Stimulated activated CD4-positive, alpha-beta T cell treated with anti-CD3 and anti-CD28 coated beads, Interleukin-12 subunit alpha, Interleukin-12 subunit beta, amount 100 ng/mL, for 48 hours (primary cell): ENCODE measurements at places on chromosomes 4 and X.
A peak's percentile ranks its signal among the peaks of the same experiment; 100 is the strongest.

- DNase-seq = no peak
These were observed 70.9 kb upstream of the UGT2B7 start for GRCh38 chr4:69025191-69025998.

DNA sequence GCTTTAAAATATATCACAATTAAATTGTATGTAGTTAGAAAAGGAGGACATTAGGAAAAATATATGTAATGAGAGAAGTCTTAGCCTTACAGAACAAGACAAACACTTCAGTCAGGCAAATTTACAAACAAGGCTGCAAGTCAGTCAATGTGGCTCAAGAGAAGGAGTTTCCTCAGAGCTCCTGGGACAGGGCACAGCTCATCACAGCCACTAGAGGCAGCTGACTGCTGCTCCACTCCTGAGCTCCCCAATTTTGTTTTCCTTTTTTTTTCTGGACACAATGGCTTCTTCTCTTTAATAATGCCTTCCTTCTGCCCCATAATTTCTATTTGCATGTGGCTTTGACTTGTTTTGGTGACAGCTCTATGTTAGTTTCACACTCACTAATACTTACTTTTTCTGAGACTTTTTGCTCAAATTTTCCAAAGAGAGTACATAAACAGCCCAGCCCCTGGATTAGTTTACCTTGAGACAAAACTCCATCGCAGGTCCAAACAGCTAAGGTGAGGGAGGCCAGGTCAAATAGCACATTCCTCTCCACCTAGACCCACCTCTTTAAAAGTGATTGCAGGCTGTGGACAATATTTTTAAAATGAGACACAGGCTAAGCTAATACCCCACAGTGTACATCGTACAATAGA, 850.4 kb upstream of the FRG1 start:
- no peak for DNase-seq

DNA sequence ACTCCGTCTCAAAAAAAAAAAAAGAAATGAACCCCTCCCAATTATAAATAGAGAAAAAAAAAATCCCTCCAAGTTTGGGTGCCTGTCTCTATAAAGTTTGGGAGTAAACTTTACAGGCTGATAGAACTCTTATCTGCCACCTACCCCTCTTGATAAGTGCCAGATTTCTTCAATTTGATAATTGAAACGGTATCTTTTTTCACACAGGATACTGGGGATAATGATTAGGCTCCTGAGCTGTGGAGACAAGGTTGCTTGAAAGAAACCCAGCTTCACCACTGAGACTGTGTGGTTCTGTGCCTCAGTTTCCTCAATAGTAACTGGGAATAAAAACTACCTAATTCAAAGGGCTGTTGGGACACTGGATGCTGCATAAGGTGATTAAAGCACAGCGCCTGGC, 606 bp downstream of the EFHC2 start:
- no peak for DNase-seq

DNA sequence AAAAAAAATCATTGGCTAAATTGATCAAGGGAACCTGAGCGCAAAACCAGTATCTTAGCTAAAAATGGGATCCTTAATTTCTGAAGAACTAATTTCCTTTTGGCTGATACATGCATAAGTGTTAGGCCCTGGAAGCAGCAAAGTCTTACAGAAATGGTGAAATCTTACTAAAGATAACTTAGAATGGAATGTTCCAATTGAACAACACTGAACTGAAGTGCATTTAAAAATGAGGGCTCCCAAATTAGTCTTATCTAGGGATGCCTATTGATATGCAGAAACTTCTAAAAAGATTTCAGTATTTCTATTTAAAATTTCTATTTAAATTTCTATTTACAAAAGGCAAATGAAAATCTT, 120.7 kb upstream of the BANK1 start:
- no peak for DNase-seq

- no peak for DNase-seq
These were observed 52.0 kb upstream of the CCDC160 start for GRCh38 chrX:134184936-134185335.

GRCh38 chr4:141220271-141220670, 424 bp upstream of the ZNF330 start:
- DNase-seq = no peak

- no peak for DNase-seq
These were observed 449.7 kb downstream of the PCDH7 start for GRCh38 chr4:31169846-31170245.

- no peak for DNase-seq
These were observed 562 bp downstream of the AKAP17A start for GRCh38 chrX:1591863-1592469.

DNA sequence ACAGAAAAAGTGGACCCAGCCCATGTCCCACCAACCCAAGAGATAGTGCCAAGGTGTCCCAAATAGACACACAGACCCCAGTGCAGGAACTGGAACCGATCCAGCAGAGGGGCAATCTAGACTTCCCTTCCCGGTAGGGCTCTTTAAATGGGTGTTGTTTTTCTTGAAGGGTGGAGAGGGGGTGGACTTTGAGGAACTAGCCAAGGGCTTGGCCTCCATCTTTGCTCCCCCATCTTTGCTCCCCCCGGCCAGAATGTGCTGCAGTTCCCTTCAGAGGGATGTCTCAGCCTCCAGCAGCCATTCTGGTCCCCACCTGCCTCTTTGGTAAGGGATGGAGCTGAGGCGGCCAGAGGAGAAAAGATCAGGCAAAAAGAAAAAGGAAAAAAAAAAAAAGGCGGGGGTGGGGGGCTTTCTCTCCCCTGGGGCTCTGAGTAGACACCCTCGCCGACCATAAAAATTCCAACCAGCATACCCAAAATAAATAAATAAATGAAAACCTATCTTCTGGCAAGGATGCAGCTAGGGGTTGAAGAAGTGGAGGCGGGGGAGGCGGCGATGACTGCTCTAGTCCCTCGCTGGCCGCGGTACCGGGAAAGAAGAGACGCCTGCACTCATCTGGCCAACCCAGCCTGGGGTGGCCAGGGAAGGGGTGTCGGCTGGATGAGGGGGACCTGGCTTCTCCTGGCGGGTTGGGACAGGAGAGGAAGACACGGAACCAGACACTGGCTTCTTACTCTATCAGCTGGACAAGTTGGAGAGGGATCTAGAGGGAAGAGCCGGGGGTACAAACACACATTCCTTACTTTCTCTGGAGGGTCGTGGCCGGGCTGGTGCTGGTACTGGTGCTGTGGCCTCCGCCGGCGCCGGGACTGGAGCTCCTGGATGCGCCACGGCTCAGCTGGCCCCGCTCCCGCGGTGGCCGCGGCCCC, 38.5 kb upstream of the IQSEC2 start:
- no peak for DNase-seq

- no peak for DNase-seq
These were observed 82.8 kb upstream of the TCEAL2 start for GRCh38 chrX:102042372-102043325.

- DNase-seq = no peak
These were observed 199.7 kb downstream of the CEP135 start for GRCh38 chr4:56148428-56148827.

DNA sequence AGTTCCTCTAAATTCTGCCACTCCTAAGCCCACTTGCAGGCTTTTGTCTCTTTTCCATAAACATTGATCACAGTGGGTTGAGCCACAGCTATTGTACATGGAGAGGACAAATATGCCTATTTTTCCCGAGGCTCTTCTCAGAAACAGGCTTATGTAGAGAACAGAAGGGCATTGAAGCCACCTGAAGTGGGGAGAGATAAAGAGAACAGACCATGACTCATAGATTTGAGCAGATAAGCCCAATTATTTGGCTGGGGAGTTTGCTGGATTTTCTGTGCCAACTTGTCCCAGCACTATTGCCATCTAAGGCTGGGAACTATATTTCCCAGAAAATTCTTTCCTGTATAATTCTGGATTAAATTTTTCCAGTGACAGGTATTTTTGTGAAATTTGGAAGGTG, 446.1 kb upstream of the RPS6KA3 start:
- no peak for DNase-seq

GRCh38 chr4:54784161-54784671, 126.5 kb downstream of the KIT start:
- no peak for DNase-seq

GRCh38 chrX:70421618-70422017, 1.5 kb upstream of the GDPD2 start:
- no peak for DNase-seq

DNA sequence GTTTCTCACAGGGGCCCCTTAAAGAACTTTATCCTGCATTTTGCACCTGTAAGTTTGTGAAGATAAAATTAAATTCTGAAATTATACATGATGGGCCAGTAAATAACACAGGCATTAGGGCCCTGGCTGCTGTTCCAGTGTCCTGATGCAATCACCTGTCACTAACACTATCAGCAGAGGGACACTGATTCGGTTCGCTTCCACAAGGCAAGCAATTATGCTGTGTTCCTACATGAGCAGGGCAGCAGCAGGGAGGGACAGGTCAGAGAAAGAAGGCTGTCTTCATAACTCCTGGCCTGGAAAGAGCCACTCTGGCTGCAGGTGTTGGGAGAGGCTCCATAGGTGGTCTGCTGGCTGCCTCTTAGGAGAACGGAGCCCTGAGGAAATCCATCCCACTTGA, 487.3 kb downstream of the MID1IP1 start:
- no peak for DNase-seq

- no peak for DNase-seq
These were observed 19.4 kb downstream of the NKX6-1 start for GRCh38 chr4:84479663-84480062.

DNA sequence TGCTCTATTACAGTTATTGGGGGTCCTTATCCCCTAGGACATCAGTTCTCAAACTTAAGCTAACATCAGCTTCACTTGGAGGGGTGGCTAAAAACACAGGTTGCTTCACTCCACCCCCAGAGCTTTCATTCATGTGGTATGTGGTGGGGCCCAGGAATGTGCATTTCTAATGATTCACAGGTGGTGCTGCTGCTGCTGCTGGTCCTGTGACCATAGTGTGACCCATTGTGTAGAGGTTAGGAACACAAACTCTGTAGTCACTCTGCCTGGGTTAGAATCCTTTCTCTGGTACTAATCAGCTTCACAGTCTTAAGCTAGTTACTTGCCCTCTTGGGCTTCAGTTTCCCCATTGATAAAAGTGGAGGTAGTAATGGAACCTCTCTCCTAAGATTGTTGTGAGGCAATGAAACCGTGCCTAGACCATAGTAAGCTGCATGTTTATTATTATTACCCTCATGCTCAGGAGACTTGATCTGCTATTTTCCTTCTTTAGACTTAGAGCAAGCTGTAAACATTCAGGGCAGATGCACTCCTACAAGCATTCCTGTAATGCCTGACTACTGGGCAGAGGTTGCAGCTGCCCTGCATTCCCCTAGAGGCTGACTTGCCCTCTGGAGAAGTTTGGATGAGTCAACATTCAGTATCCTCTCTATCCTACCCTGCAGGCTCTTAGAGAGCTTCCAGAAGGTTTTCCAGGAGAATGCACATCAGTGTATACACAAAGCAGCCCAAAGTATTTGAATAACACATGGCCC, 94.1 kb upstream of the ACSL4 start:
- no peak for DNase-seq

- DNase-seq = peak; percentile 8
These were observed 2.5 kb downstream of the CPEB2 start for GRCh38 chr4:15004739-15005301.

DNA sequence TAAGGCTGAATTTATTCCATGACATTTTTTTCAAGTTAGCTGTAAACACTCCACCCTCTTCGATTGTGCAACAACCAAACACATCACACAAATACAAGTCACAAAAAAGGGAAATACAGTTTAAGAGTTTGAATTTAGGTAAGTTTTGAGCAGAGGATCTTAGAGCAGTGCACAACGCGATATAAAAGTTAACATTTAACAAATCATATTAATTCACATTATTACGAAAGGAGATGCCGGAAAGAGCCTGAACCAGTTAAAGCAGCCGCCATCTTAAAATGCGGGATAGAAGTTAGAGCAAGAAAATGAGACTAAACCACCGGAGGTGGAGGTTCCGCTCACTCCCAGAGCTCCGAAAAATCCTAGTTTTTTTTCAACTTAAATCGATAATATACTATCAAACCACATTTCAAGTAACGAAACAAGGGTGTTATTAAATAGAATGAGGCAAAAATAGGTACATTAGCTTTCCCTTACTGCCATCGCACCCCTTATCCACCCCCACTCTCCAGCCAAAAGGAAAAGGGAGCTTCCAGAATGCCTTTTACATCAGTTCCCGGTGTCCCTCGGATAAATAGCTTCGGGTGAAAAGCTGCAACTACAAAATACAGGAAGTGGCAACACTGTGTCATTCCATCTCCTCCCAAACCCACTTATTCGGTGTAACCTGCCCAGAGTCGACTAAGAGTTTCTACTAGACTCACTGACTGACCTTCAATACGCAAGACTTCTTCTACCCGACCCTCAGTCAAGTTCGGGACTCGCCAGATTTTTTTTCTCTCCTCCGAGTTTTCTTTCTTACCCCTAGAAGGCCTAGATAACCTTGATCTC, 1.9 kb downstream of the UBE2D3 start:
- DNase-seq = peak; percentile 40

DNA sequence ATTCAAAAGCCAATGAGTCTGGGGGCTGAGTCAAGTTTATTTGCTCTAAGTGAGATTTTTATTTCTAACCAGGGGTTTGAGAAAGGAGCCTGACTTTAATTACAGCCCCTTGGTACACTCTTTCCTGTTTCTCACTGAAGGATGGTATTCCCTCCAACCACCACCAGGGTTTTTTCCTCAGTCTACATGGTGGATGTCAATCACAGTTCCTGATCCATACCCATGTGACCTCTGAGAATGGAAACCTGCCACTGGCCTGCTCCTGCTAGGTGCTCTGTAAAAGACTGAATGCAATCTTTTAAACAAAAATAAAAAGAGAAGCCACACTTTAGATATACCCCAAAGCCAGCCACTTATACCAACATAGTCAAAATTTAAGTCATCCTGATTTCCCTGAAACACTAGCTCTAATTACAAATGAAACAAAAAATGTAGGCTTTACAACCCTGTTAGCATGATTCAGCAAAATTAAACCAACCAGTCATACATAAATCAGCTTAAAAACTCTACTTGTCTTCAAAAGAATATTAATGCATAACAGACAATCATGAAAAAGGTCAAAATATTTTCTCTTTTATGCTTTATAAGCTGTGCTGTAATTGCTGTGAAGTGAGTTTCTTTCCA, 112.1 kb upstream of the NWD2 start:
- no peak for DNase-seq

DNA sequence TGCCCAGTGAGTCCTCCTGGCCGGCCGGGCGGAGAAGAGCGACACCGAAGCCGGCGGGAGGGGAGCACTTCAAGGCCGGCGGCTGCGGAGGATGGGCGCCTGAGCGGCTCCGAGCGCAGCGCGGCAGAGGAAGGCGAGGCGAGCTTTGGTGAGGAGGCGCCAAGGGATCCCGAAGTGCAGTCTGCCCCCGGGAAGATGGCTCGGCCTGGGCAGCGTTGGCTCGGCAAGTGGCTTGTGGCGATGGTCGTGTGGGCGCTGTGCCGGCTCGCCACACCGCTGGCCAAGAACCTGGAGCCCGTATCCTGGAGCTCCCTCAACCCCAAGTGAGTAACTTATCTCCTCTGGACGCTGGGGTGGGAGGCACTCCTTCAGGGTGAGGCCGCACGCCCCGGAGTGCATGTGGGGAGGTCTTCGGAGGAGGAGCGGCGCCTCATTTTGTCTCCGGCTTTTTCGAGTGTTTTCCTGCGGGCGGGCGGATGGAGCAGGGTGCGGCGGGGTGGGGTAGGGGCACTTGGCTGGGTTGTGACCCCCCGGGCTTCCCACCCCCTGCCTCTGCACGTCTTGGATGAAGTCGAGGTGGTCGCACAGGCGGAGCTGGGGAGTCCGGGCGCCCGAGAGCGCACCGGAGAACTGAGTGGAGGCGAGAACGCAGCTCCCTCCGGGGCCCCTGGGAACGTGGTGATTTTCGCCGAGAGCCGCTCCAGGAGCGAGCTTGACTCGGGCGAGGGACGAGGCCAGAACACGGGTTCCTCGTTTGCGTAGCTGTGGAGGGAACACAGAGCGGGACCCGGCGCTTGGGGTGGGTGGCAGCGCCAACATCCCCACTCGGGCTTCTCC, 979 bp downstream of the EFNB1 start:
- no peak for DNase-seq
